ENCODE measurements at places on chromosomes 5 and 9. TPM values are rescaled to one million over a fixed set of nuclear protein-coding genes. Genes with fewer than 3 reads are reported as not detected.
A peak's percentile ranks its signal among the peaks of the same experiment; 100 is the strongest.

DNA sequence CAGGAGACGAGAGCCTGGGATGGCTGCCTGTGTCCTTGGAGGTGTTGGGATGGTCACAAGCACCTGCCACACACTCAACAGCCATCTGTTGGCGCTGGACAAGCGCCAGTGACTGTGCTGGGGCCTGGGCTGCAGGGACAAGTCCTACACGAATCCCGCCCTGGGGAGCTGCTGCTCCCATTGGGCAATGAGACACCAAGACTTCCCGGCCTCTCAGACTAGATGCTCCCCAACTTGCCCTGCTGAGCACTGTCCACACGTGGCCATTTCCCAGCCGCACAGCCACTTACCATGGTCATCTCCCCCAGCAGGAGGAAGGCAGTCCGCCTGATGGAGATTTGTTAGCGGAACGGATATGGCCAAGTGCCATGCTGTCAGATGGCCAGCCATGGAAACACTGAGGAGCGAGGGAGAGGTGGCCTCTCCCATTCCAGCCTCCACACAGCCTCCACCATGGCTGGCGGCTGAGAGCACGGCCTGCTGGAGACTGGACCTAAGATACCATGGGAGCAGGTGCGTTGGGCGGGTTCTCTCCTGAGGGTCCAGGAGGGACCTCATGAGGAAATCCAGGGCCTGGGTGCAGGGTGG, 43.9 kb downstream of the PRRT1B start:
- no peak for DNase-seq
- peaks cover 16% of the 10 kb centered on the region for H3K36me3 ChIP-seq
- H3K4me3 ChIP-seq, result no peak overlapping the region
- no peaks in the 10 kb centered on the region for H3K27me3 ChIP-seq
- H3K4me1 ChIP-seq, result no peaks in the 10 kb centered on the region
- no peak overlapping the region for H3K27ac ChIP-seq

DNA sequence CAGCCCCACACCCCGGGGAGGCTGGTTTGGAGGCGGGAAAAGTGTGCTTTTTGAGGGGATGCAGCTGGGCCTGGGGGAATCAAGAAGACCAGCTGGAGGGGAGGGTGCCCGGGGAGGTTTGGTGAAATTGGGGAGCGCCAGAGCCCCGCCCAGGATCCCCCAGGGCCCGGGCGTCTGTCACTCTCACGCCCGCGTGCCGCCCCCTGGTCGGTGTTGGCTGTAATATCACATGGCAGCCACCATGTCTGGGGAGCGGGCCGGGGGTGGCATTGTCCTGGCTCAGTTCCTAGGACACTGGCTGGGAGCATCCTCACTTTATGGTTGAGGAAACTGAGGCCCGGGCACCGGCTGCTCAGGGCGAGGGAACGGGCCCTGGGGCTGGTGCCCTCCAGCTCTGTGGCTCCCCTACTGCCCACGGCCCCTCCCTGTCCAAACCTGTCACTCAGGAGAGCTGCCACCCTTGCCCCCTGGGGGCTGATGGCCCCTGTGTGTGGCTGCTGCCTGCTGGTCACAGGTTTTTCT, 27.5 kb downstream of the ASS1 start:
- H3K36me3 ChIP-seq, result no peaks in the 10 kb centered on the region
- no peaks in the 10 kb centered on the region for H3K4me1 ChIP-seq
- no peak for DNase-seq
- no peak overlapping the region for H3K4me3 ChIP-seq
- no peak overlapping the region for H3K27ac ChIP-seq

- no peaks in the 10 kb centered on the region for H3K36me3 ChIP-seq
- H3K4me3 ChIP-seq, result no peak overlapping the region
- no peaks in the 10 kb centered on the region for H3K4me1 ChIP-seq
- no peak for DNase-seq
- H3K27ac ChIP-seq, result no peak overlapping the region
- H3K27me3 ChIP-seq, result no peaks in the 10 kb centered on the region
Measured at GRCh38 chr9:126097679-126098078, 228.9 kb upstream of the MVB12B start.

- DNase-seq, result no peak
- peaks cover 5% of the 10 kb centered on the region for H3K4me1 ChIP-seq
- peaks cover 16% of the 10 kb centered on the region for H3K27me3 ChIP-seq
- H3K4me3 ChIP-seq, result no peak overlapping the region
Measured at GRCh38 chr5:1876660-1877064, 6.1 kb downstream of the IRX4 start.

- H3K4me1 ChIP-seq, result peaks cover 46% of the 10 kb centered on the region
- no peaks in the 10 kb centered on the region for H3K36me3 ChIP-seq
- H3K4me3 ChIP-seq, result no peak overlapping the region
- peak overlapping the region; percentile 68 for H3K27ac ChIP-seq
- H3K27me3 ChIP-seq, result no peaks in the 10 kb centered on the region
Measured at GRCh38 chr9:134341306-134341705, 15.1 kb downstream of the RXRA start.

- no peaks in the 10 kb centered on the region for H3K36me3 ChIP-seq
- no peaks in the 10 kb centered on the region for H3K27me3 ChIP-seq
- no peaks in the 10 kb centered on the region for H3K4me1 ChIP-seq
- no peak for DNase-seq
- H3K27ac ChIP-seq, result no peak overlapping the region
Measured at GRCh38 chr5:175335691-175336090, 108.3 kb downstream of the DRD1 start.

GRCh38 chr9:23541976-23542375, 284.1 kb downstream of the ELAVL2 start:
- H3K36me3 ChIP-seq, result no peaks in the 10 kb centered on the region
- no peaks in the 10 kb centered on the region for H3K27me3 ChIP-seq
- no peak overlapping the region for H3K4me3 ChIP-seq
- H3K4me1 ChIP-seq, result no peaks in the 10 kb centered on the region
- no peak for DNase-seq

DNA sequence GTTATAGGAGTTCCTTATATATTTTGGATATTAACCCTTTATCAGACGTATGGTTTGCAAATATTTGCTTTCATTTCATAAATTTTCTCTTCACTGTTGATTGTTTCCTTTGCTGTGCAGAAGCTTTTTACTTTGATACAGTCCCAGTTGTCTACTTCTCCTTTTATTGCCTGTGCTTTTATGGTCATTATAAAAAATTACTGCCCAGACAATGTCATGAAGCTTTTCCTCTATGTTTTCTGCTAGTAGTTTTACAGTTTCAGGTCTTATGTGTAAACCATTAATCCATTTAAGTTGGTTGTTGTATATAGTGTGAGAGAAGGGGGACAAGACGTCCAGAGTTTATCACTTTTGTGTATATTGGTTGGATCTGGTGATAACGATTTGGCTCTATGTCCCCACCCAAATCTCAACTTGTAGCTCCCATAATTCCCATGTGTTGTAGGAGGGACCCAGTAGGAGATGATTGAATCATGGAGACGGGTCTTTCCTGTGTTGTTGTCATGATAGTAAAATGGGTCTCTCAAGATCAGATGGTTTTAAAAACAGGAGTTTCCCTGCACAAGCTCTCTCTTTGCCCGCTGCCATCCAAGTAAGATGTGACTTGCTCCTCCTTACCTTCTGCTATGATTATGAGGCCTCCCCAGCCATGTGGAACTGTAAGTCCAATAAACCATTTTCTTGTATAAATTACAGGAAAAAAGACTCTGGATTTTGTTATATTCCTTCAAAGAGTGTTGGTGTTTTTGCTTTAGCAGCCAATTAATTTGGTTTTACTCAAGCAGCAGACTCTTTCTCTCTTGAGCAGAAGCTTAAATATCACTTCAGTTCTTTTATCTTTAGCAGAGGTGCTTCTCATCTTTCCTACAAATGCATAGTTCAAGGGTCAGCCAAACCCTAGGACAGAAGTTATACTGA, 13.7 kb downstream of the F2R start:
- no peaks in the 10 kb centered on the region for H3K4me1 ChIP-seq
- H3K36me3 ChIP-seq, result no peaks in the 10 kb centered on the region

DNA sequence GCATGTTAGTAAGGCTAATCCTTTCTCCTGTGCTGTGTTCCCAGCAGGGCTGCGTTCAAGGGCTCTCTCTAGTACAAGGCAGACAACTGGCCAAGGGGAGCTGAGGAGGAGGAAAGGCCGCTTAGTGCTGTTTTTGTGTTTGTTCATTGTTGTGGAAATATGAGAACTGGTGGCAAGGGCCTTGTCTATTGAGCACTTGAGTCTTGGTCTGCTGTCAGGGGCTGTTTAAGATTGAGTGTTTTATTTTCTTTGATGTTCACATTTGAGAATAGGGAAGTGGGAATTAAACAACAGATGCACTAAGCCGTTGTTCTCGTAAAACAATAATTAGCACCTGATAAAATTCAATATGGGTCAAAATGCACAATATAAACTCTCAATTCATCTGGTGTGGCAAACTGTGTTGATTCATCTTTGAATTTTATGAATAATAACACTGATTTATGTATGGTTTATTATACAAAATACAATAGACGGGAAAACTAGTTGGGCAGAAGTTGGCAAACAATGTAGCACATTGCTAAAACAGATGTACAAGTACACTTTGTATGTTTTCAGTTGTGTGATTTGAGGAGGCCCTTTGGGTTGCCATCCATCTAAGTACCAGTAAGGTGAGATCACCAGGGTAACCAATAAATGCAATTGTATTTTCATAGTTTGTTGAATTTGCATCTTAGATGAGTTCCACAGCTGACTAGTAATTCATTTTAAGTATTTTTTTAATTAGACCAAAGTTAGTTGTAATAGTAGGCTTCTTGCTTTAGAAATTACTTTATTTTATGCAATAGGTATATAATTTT, 97.6 kb upstream of the GRHPR start:
- no peak for DNase-seq
- H3K4me3 ChIP-seq, result no peak overlapping the region
- no peaks in the 10 kb centered on the region for H3K27me3 ChIP-seq
- peaks cover 33% of the 10 kb centered on the region for H3K4me1 ChIP-seq
- H3K27ac ChIP-seq, result no peak overlapping the region

GRCh38 chr5:179316111-179316551, 29.1 kb downstream of the ADAMTS2 start:
- H3K36me3 ChIP-seq, result no peaks in the 10 kb centered on the region
- H3K27me3 ChIP-seq, result no peaks in the 10 kb centered on the region
- no peak overlapping the region for H3K4me3 ChIP-seq
- DNase-seq, result peak; percentile 29

- H3K27ac ChIP-seq, result no peak overlapping the region
- H3K4me1 ChIP-seq, result no peaks in the 10 kb centered on the region
- H3K4me3 ChIP-seq, result no peak overlapping the region
- H3K36me3 ChIP-seq, result no peaks in the 10 kb centered on the region
- no peak for DNase-seq
Measured at GRCh38 chr9:116546711-116547581, 140.2 kb upstream of the TRIM32 start.

- no peak for DNase-seq
- H3K27ac ChIP-seq, result no peak overlapping the region
- no peaks in the 10 kb centered on the region for H3K36me3 ChIP-seq
- H3K27me3 ChIP-seq, result no peaks in the 10 kb centered on the region
- H3K4me3 ChIP-seq, result no peak overlapping the region
Measured at GRCh38 chr5:8316608-8317280, 447.8 kb downstream of the MTRR start.

- no peak for DNase-seq
- H3K4me1 ChIP-seq, result no peaks in the 10 kb centered on the region
- no peak overlapping the region for H3K27ac ChIP-seq
- no peak overlapping the region for H3K4me3 ChIP-seq
- no peaks in the 10 kb centered on the region for H3K36me3 ChIP-seq
- H3K27me3 ChIP-seq, result no peaks in the 10 kb centered on the region
Measured at GRCh38 chr5:68314465-68314864, 98.9 kb downstream of the PIK3R1 start.

DNA sequence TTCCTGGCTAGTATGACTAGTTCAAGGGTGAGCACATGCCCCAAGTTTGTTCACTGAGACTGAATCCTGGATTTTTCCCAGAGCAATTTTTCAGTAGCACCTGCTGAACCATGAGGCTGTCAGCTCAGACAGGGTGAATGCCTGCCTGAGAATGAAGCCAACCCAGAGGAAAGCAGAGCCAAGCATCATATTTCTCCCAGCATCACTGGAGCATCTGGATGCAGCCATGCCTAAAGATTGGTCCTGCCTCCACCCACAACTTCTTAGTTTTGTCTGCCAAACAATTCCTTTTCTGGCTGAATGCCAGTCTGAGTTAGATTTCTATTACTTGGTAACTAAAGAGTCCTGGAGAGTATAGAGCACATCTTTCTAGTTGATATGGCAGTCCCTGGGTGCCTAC, 343.6 kb downstream of the CSNK1G3 start:
- DNase-seq, result no peak
- H3K27me3 ChIP-seq, result no peaks in the 10 kb centered on the region
- H3K27ac ChIP-seq, result no peak overlapping the region

DNA sequence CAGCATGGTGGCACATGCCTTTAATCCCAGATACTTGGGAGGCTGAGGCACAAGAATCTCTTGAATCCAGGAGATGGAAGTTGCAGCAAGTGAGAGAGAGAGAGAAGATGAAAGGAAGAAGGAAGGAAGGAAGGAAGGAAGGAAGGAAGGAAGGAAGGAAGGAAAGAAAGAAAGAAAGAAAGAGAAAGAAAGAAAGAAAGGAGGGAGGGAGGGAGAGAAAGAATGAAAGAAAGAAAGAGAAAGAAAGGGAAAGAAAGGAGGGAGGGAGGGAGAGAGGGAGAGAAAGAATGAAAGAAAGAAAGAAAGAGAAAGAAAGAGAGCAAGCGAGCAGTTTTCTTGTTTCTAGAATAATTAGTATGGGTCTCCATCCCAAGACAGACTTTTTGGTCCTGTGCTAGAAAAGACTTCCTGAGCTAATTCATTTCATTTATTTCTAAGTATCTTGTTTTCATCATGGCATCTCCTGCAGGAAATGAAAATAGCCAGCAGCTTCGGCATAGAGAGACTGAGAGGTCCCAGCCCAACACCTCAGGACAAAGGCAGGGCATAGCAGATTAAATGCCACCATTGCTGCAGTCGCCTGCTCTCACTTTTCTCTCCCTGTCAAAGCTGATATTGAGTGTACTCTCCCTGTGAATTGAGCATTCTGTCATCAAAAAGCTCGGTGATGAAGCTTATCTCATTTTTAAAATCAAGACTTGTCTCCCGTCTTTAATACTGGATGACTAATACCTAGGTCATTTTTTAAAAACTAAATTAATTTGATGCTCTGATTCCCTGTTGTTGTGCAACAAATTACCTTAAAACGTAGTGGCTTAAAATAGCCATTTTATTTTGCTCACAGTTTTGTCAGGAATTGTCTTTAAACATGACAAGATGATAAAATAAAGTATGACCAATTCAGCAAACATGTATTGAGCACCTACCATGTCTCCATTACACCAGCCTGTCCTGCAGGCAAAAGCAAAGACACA, 91.8 kb upstream of the ADRA1B start:
- no peak overlapping the region for H3K27ac ChIP-seq
- no peaks in the 10 kb centered on the region for H3K4me1 ChIP-seq
- no peak for DNase-seq
- H3K36me3 ChIP-seq, result no peaks in the 10 kb centered on the region

GRCh38 chr9:79652598-79652997, 80.8 kb downstream of the TLE4 start:
- H3K4me1 ChIP-seq, result no peaks in the 10 kb centered on the region
- H3K27ac ChIP-seq, result no peak overlapping the region
- H3K4me3 ChIP-seq, result no peak overlapping the region
- H3K36me3 ChIP-seq, result no peaks in the 10 kb centered on the region
- no peaks in the 10 kb centered on the region for H3K27me3 ChIP-seq

PCDHB3 gene
- total RNA-seq, result 0.97 TPM

TMEM215 gene
- total RNA-seq, result 0.09 TPM

CSNK1A1 gene
- total RNA-seq, result 95.2 TPM

C9orf43 gene
- total RNA-seq, result 0.46 TPM

OTULINL gene
- total RNA-seq, result 13.0 TPM

CNTLN gene
- 1.8 TPM for total RNA-seq

CDC20B gene
- total RNA-seq, result not detected

DDX4 gene
- total RNA-seq, result 0.09 TPM

ZFP37 gene
- total RNA-seq, result 1.2 TPM

LHX3 gene
- total RNA-seq, result not detected

BTNL3 gene
- 0.09 TPM for total RNA-seq

PCDHGA8 gene
- total RNA-seq, result 0.72 TPM

PIP5KL1 gene
- 1.1 TPM for total RNA-seq

LOX gene
- total RNA-seq, result 1.9 TPM

POLE3 gene
- total RNA-seq, result 8.7 TPM
